NCI-H345 (cell line): ENCODE measurements at places on chromosomes 7 and 10.

GRCh38 chr7:16409777-16410176, 11.6 kb downstream of the CRPPA start:
- DNase-seq: no peak

DNA sequence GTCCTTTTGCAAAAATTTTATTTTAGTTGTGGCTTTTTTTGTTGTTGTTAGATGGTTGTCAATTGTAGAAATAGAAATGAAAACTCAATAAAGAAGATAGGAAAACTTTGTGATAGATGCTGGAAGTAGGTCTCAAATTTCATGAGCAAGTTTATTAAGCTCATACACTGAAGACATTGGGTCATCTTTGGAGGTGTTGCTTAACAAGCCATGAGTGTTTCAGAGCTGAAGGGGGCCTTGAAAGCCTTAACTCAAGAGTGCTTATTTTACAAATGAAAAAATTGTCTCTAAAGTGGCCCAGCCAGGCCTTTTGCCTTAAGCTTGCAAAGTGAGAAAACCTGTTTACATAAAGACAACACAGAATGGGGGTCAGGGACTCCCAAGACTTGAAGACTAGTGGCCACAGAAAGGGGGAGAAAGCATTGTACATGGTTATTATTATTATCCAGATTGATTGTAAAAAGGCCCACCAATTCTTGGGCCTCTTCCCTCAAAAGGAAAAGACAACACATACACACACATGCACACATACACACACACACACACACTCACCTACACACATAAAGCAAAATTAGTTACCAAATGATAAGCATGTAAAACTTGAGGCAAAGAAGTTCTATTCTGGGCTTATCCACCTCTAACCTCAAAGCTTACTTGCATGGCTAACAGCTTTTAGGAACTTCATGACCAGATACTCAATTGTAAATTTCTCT, 49.7 kb upstream of the GLCCI1 start:
- no peak for DNase-seq

- DNase-seq: no peak
These were observed 66.4 kb upstream of the ATRNL1 start for GRCh38 chr10:115026746-115027140.

GRCh38 chr10:71971311-71971731, 7.1 kb downstream of the CHST3 start:
- DNase-seq: no peak

GRCh38 chr10:80988755-80989154, 451.1 kb downstream of the SH2D4B start:
- DNase-seq: peak; percentile 10

DNA sequence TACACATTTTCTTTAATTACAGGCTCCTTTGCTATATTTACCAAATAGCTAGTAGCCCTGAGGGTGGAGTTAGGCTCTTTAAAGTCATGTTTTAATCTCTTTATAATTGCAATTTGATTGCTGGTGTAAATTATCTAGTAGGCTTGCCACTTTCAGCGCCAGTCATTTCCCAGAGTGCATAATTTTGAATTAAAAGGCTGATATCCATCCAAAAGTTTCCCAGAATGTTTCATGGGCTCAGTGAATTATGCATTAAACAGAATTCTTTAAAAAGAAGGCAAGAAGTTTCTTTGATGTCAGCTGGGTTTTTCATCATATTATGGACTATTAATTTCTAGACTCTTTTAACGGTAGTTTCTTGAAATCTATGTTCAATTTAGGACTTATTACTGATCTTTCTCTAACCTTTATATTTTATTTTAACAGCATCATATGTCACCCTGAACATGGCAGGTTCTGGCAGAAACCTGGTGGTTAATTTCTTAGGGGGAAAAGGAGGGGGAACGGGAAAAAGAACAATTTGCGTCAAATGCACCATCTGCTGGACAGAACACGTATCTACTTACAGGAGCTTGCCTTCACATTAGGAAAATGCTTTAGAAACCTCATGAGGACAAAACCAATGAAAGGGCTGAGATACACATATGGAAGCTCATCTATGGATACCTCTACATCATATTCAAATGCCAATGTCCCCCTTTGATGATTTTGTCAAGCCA, 171.1 kb downstream of the GRM3 start:
- DNase-seq: peak; percentile 23

- no peak for DNase-seq
These were observed 146.8 kb downstream of the OTUD1 start for GRCh38 chr10:23585666-23586065.

DNA sequence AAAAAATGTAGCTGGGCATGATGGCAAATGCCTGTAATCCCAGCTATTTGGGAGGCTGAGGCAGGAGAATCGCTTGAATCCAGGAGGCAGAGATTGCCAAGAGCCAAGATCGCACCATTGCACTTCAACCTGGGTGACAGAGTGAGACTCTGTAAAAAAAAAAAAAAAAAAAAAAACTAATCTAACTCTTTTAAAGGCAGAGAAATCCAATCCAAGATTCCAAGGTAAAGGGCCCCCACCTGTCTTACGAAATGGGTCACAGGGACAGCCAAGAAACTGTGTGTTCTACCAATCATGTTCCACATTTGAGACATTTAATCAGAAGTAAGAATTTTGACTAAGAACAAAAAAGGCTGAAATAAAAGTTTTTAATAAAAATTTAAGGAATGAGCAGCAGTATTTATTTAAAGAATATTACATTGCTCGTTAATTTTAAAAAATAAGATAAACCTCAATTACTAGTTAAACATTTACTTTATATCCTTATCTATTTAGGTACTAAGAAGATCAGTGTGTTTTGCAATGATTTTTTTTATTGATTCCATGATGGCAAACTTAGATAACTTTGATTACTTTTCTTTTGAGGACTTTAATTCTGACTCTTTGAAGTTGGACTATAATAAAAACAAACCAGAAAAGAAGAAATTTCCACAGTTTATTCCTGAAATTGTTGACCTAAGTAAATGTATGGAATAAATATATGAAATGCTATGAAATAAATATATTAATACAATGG, 6.7 kb upstream of the OAT start:
- no peak for DNase-seq

GRCh38 chr7:136251826-136252225, 274.7 kb upstream of the MTPN start:
- DNase-seq: no peak

DNA sequence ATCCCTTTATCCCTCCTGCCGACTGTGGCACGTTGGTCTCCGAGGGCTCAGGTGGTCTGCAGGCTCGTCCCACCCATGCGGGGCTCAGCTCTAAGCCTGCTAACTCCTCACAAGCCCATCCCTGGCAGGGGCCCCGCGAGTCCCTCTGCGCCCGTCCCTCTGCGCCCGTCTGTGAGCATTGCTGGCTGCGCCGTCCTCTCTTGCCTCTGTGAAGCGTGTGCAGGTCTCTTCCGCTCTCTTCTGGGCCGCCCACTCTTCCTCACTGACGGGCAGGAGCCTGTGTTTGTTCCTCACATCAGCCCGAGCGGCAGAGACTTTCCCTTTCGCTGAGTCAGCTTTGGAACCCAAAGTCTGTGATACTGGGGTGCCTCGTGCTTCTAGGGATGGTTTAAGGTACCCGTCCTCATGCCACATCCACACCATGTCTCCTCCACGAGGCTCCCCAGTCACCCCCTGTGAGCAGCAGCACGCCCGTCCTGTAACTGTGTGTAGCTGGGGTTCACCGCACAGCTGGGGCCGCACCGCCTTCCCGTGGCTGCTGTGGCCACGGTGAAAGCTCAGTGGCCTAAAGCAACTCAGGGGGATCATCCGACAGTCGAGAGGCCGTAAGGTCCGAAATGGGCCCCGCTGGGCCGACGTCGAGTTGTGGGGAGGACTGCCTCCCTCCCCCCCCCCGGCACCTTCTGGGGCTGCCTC, 35.5 kb downstream of the ADGRA1 start:
- no peak for DNase-seq

DNA sequence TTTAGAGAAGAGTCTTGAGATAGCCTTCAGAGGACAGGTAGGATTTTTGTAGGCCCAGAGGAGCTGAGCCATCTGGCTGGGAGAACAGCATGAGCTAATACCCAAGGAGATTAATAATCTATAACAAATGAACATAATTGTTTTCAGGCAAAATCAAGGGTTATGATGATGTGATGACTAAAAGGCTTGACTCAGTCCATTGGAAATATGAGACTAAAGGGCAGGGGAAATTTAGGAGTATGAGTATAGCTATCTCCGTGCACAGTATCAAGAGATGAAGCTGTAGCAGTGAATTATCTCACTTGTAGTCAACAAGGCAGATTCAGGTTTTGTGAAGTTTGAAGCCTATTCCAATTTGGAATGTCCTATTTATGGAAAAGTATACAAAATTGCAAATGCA, 40.1 kb downstream of the CSTF2T start:
- DNase-seq: no peak

DNA sequence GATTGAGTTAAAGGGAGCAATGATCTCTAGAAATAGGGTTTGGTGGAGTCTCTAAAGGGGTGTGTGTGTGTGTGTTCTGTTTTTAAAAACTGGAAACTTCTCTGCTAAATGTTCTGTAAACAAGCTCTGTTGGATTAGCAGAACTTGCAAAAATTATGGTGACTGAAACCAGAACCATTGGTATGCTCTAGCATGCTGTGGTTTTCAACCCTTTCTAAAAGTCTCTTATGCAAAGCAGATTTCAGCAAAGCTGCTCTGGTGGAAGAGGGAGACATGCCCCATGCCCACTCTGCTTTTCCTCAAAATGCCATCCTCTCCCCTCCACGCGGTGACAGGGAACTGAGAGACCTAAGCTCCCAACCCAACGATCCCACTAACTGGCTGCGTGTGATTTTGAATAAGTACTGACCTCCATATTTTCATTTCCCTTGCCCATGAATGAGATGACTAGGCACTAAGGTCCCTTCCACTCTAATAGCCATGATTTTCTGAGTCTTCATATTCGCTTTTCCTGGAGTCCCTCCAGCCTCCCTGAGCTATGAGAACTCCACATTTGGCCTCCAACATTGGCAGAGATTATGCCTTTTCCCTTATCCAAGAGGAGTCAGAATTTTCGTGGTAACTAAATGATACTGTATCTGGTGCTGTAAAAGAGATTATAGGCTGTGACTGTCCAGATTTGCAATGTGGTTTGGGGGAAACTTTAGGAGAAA, 117.3 kb upstream of the PALS2 start:
- DNase-seq: no peak

DNA sequence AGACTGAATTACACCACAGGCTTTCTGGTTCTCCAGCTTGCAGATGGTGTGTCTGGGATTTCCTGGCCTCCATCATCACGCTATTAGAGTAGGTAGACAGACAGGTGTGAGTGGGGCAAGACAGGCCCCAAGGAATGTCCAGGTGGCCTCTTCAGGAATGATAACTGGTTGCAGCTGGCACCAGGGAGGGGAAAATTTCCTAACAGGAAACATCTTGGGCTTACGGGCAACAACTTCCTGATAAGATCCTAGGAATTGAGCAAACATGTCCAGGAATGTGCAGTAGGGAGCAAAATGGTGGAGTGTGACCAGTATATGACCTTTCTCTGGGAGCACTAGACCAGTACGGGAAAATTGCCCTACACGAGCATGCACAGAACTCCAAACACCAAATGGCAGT, 11.3 kb downstream of the XRCC2 start:
- no peak for DNase-seq

- DNase-seq: no peak
These were observed 15.0 kb downstream of the NOD1 start for GRCh38 chr7:30463405-30464145.

- no peak for DNase-seq
These were observed 137.7 kb downstream of the LRRC4 start for GRCh38 chr7:127893547-127893946.

GRCh38 chr7:44306606-44307005, 18.8 kb downstream of the CAMK2B start:
- no peak for DNase-seq

DNA sequence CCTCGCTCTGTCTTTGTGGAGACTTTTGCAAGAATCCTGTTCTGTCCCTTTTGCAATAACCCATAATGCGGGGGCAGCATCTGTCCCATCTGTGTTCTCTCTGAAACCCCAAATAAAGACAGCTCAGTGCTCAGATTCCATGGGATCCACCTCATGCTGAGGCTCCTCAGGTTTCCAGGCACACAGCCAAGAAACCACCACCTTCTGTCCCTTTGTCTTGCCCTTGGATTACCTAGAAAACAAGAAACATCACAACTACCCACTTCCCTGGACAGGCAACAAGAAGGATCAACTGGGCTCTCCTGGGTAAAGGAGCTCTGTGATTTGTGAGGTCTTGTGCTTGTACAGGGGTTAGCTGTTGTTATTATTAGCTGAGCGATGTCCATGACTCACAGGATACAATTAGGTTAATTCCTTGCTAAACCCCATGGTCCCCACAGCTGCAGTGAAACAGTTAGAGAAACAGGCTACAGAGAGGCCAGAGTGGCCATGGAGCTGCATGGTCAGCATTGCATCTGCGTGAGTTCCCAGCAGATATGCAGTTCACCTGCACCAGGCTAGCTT, 50.2 kb downstream of the CXCL12 start:
- no peak for DNase-seq

DNA sequence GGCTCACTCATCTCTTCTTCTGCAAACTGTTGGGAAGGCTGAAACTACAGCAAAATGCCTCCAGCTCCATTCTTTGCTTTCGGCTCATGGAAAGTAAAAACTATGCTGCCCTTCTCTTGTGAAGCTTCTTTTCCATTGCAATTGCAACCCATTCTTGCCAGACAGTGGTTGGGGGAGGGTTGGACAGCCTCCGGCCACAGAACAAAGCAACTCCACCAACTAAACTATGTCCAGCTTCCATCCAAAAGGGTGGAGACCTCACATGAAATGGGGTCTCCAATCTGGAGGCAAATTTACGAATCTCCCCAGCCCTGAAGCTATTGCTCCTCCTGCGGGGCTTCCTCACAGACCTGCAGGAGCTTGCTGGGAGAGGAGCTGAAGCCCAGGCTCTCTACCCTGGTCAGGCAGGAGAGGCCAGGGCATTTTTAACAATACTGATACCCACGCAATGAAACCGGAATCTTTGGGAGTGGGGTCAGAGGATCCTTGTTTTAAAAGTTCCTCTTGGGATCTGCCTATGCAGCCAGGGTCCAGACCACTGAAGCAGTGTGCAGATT, 549 bp downstream of the GPNMB start:
- DNase-seq: no peak
